ENCODE measurements at places on chromosomes 16 and 17.

DNA sequence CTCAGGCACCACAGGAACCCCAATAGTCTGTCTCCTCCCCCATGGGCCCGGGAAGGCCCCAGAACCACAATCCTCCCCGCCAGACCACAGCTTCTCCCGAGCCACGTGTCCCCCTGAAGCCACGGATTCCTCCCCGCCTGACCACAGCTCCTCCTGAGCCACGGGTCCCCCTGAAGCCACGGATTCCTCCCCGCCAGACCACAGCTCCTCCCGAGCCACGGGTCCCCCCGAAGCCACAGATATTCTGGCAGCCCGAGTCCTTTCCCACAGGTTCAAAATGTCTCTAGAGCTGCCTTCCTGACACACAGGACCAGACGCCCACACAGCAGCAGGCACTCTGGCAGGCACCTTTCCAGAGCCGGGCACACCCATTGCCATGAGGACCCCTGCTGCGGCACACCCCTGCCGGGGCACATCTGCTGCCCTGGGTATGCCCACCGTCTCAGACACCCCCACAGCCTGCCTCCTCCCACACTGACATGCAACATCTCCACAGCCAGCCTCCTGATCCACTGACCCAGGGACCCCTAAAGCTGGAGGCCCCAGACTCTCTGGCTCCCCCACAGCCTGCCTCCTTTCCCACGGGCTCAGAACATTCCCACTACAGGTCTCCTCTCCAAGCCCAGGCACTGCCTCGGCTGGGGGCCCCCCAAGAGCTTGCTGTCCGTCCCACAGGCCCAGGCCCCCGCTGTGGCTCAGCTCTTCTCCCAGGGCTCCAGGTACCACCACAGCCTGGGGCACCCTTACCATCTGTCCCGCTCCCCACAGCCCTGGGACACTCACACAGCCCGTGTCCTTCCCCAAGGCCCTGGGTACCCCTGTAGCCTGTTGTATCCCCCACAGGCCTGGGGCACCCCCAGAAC lies 2.2 kb downstream of the KIAA0753 start:
- DNase-seq, result no peak

DNA sequence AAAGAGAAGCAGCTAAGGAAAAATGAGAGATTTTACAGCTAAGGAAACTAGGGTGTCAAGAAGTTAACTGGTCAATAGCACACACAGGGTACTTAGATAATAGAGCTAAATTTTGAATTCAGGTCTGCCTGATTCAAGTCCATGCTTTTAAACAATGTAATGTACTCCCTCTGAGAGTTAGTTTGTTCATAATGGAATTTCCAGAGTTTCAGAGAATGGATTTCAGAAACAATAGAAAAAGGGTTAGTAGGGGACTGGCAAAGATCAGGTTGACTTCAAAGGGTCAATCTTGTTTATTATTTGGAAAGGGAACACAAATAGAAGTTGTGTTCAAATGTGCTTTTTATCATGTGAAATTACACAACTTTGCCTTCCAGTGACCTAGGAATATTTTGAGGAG lies 17.9 kb downstream of the NSRP1 start:
- no peak for DNase-seq

DNA sequence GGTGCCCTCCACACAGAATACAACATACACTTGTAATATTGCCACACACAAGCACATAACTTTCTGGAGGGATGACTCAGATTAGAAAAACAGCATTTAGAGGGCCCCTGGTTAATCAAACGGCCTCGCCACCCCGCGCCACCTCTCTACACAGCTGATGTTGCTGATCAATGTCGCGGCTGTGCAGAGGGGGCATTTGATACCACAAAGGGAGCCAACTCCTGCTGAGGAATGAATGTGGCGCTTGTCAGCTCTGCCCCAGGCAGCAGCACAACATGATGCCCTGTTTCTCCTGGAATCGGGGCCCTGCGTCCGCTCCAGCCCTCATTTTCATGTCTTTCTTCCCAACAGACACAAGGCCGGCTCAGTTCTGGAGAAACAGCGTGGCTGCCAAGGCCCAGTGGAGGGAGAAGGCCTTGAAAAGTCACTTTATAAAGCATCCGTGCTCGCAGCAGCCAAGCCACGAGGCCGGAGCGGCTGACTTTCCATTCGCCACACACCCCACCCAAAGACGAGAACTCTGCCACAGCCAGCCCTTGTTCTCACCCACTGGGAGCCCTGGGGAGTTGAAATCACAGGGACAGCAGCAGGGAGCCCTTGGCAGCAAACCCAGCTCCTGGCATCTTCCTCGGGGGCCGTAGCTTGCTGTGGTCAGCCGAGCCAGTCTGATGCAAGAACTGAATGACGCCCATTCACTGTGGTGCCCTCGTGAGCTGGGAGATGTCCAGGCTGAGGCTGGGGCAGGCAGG lies 65.6 kb downstream of the XYLT1 start:
- peak; percentile 82 for DNase-seq

DNA sequence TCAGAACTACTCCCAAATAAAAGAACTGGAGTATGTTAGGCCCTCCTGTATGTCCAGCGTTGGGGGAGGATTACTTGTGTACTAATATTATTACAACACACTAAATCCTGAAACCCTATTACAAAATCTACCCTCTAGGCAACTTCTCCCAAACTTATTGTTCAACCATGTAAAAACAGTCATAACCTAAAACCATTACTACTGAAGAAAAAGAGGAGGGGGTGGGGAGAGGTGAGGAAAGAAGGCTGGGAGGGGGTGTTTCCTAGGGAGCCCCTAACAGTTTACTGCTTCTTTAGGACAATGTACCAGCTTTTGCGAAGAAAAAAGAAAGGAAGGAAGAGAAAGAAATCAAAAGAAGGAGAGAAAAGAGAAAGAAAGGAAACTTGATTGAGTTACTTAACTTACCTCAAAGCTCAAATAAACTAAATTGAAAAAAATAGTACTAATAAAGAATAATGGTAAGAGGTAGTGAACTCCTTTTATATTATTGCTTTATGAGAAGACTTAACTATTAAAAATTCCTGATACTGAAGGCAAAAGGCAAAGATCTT lies 2.3 kb downstream of the SALL1 start:
- peak; percentile 55 for DNase-seq

- DNase-seq, result no peak
Observed at GRCh38 chr17:7582396-7583252, 1.0 kb upstream of the MPDU1 start.
